ENCODE measurements at places on chromosomes 4 and X.

- DNase-seq: no peak
Measured at GRCh38 chr4:54625391-54625790, 32.4 kb upstream of the KIT start.

- DNase-seq: no peak
Measured at GRCh38 chr4:165481053-165481835, 102.4 kb downstream of the CPE start.

DNA sequence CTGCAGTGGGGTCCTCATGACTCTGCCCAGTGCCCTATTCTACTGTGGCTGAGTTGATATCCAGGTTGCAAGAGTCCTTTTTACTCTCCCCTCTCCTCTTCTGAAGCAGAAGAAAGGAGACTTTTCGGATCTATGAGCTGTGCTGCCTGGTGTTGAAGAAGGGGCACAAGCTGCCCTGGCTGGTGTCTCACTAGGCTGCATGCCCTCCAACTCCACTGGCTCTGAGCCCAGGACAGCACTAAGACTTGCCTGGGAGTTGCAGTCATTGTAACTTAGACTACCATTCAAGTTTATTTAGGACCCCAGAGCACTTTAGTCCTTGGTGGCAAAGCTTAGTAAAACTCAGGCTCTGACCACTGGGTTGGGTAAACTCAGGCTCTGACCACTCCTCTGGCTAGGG lies 89.4 kb downstream of the GABRB1 start:
- DNase-seq: no peak

DNA sequence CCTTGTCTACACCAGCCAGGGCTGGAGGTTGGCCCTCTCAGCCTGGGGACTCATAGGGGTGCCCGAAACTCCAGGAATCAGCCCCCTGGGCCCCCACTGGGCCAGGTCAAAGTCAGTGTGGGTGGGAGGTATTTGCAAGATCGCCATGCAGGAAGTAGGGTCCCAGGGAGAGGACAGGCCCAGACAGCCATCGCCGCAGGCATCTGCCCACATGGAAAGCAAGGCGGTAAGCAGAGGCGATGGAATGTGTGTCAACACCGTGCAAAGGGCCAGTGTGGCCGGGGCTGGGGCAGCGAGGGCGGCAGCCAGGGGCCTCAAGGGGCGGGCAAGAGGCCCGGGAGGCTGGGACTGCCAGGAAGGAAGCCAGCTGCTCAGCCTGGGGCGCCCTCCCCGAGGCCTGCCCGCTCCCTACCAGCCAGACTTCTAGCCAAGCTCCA lies 19.3 kb upstream of the DUSP9 start:
- no peak for DNase-seq

GRCh38 chrX:113741744-113742143 lies 842.1 kb upstream of the HTR2C start:
- DNase-seq: no peak

- DNase-seq: peak; percentile 8
Measured at GRCh38 chr4:87848622-87849351, 16.0 kb downstream of the MEPE start.

- DNase-seq: no peak
Measured at GRCh38 chrX:79330022-79330421, 37.1 kb downstream of the ITM2A start.

All from NCI-H187 treated with DMSO at 0.1 percent for 48 hours (cell line).